ENCODE measurements at places on chromosomes 4 and X. TPM values are rescaled to one million over a fixed set of nuclear protein-coding genes. Genes with fewer than 3 reads are reported as not detected.

The EFHC2 gene
- not detected for total RNA-seq

The TCEAL5 gene
- 1.2 TPM for total RNA-seq

The CCDC149 gene
- 11.8 TPM for total RNA-seq

The IBSP gene
- not detected for total RNA-seq

The NUDT10 gene
- 3.8 TPM for total RNA-seq

The CXCL10 gene
- total RNA-seq: 16.2 TPM

DNA sequence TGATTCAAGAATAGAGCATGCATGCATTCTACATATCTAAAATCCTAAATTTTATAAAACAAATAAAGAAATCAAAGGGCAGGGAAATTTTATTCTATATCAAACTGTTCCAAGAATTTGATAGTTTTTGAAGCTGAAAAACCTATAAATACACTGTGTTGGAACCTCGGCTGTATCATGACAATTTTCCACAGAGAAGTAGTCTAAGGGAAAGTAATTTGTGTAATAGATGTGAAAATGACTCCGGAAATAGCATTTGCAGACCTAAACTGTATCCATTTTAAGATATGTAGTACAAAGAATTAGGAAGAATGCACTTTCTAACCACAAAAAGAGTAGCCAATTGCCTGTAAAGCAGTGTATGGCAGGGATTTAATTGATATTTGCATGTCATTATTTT lies 112.5 kb upstream of the WDR17 start:
- no peaks in the 10 kb centered on the region for H3K4me1 ChIP-seq
- no peaks in the 10 kb centered on the region for H3K36me3 ChIP-seq
- no peak overlapping the region for H3K4me3 ChIP-seq
- no peak overlapping the region for H3K27ac ChIP-seq
- no peaks in the 10 kb centered on the region for H3K27me3 ChIP-seq
- no peak for DNase-seq

DNA sequence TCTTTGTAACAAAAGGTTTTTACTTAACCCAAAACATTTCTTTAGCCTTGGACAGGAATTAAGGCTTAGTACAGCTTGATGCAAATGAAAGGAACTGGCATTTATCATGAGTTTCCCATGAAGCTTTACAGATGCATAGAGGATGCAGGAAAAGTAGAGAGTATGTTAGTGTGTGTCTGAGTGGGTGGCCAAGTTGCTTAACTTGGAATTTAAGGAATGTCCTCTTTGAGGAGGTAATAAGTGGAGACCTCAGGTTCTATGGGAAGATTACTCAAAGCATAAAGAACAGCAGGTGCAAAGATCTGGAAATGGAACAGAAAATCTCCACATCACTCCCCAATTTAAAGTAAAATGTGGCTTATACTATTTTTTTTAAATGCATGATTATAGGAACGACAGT lies 457.9 kb downstream of the KCNIP4 start:
- no peak overlapping the region for H3K27ac ChIP-seq
- no peaks in the 10 kb centered on the region for H3K36me3 ChIP-seq
- H3K27me3 ChIP-seq: no peaks in the 10 kb centered on the region
- H3K4me3 ChIP-seq: no peak overlapping the region
- no peak for DNase-seq
- no peaks in the 10 kb centered on the region for H3K4me1 ChIP-seq

GRCh38 chr4:1305261-1305711 lies 15.6 kb downstream of the MAEA start:
- peaks cover 7% of the 10 kb centered on the region for H3K36me3 ChIP-seq
- H3K4me3 ChIP-seq: no peak overlapping the region
- no peak overlapping the region for H3K27ac ChIP-seq
- H3K4me1 ChIP-seq: peaks cover 7% of the 10 kb centered on the region

- H3K36me3 ChIP-seq: no peaks in the 10 kb centered on the region
- H3K27me3 ChIP-seq: no peaks in the 10 kb centered on the region
- peak overlapping the region; percentile 94 for H3K27ac ChIP-seq
- no peak overlapping the region for H3K4me3 ChIP-seq
- peaks cover 31% of the 10 kb centered on the region for H3K4me1 ChIP-seq
These were observed 138.4 kb downstream of the CBR4 start for GRCh38 chr4:168871632-168872031.

GRCh38 chr4:54513204-54513603 lies 144.6 kb upstream of the KIT start:
- H3K4me3 ChIP-seq: no peak overlapping the region
- H3K36me3 ChIP-seq: no peaks in the 10 kb centered on the region
- H3K4me1 ChIP-seq: no peaks in the 10 kb centered on the region
- no peaks in the 10 kb centered on the region for H3K27me3 ChIP-seq
- H3K27ac ChIP-seq: no peak overlapping the region

GRCh38 chrX:107566604-107567262 lies 61.6 kb upstream of the PRPS1 start:
- no peak for DNase-seq
- H3K4me1 ChIP-seq: no peaks in the 10 kb centered on the region
- no peaks in the 10 kb centered on the region for H3K36me3 ChIP-seq
- no peaks in the 10 kb centered on the region for H3K27me3 ChIP-seq
- no peak overlapping the region for H3K27ac ChIP-seq

DNA sequence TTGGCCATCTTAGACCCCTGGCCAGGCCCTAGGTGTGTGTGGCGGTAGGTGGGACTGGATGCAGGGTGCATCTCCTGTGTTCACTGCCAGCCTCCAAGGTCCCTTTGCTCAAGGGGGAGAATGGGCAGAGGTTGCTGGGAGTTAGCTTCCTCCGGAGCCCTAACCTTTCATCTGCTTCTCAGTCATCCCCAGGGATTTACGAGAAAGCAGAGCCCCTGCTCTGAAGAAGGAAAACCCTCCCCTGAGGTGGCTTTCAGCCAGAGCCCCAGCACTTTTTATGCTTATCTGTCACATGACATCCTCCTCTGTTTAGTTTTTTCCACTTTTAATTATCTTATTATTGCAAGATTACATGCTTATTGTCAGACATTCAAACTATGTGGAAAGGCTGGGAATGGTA lies 44.9 kb upstream of the DDX3X start:
- DNase-seq: no peak
- no peak overlapping the region for H3K4me3 ChIP-seq
- H3K4me1 ChIP-seq: no peaks in the 10 kb centered on the region
- no peak overlapping the region for H3K27ac ChIP-seq
- no peaks in the 10 kb centered on the region for H3K27me3 ChIP-seq

DNA sequence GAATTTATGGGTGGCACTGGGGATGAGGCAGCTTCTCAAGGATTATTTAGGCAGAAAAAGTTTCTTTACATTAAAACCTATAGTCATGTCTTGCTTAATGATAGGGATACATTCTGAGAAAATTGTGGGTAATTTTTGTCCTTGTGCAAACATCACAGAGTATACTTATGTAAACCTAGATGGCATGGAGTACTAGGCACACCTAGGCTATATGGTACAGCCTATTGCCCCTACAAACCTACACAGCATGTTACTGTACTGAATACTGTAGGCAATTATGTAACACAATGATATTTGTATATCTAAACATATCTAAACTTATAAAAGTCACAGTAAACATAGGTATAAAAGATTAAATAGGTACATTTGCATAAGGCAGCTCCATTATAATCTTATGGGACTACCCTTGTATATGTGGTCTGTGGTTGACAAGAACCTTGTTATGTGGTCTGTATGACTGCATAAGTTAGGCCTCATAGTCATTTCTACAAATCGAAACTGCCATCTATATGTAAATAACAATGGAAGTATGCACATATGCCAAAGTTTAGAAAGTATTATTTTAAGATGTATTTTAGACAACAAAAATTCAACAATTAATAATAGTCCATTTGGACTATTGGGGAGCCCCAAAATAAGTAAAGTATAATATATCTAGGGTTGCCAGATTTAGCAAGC lies 87.3 kb downstream of the CFAP299 start:
- no peaks in the 10 kb centered on the region for H3K36me3 ChIP-seq
- no peak overlapping the region for H3K27ac ChIP-seq
- H3K27me3 ChIP-seq: no peaks in the 10 kb centered on the region
- no peak for DNase-seq
- H3K4me3 ChIP-seq: no peak overlapping the region

- no peaks in the 10 kb centered on the region for H3K4me1 ChIP-seq
- H3K4me3 ChIP-seq: no peak overlapping the region
- no peak overlapping the region for H3K27ac ChIP-seq
- H3K36me3 ChIP-seq: no peaks in the 10 kb centered on the region
- no peak for DNase-seq
These were observed 587.4 kb downstream of the RPA4 start for GRCh38 chrX:97471071-97471470.

DNA sequence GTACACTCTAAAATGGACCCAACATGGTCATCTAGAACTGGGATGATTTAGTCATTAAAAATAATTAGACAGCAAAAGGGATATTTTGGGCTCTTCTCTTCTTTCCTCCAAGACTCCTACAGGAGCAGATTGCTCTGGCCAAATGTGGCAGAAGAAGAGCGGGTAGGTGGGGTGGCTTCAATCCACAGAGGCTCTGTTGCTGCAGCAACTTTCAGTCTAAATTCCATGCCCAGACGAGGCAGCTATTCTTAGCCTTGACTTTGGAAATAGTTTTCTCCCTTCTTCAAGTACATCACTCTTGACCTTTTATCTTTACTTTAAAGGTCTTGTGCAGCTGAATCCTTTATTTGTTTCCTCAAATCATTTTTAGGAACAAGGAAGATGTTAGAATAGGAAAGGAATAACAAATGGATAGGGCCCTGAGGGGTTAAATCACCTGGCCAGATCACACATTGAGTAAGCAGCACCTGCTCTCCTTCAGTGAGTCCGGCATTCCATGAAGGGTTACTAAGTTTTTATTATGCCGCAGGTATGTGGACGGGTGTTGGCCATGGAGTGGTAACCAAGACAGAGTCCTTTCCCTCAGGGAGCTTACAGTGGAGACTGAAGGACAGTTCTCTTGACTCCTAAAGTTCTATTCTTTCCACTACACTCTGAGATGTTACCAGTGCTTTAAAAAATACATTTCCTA lies 19.3 kb upstream of the SORBS2 start:
- no peaks in the 10 kb centered on the region for H3K27me3 ChIP-seq
- no peaks in the 10 kb centered on the region for H3K36me3 ChIP-seq
- no peak overlapping the region for H3K4me3 ChIP-seq
- DNase-seq: no peak

GRCh38 chr4:186717556-186717955 lies 6.1 kb downstream of the FAT1 start:
- H3K4me3 ChIP-seq: no peak overlapping the region
- H3K36me3 ChIP-seq: no peaks in the 10 kb centered on the region
- no peak for DNase-seq

- no peak for DNase-seq
- H3K36me3 ChIP-seq: no peaks in the 10 kb centered on the region
- no peak overlapping the region for H3K4me3 ChIP-seq
- no peak overlapping the region for H3K27ac ChIP-seq
- H3K27me3 ChIP-seq: no peaks in the 10 kb centered on the region
- no peaks in the 10 kb centered on the region for H3K4me1 ChIP-seq
These were observed 60.5 kb upstream of the CITED1 start for GRCh38 chrX:72366178-72366577.

- no peaks in the 10 kb centered on the region for H3K27me3 ChIP-seq
- no peak overlapping the region for H3K27ac ChIP-seq
- no peaks in the 10 kb centered on the region for H3K36me3 ChIP-seq
- DNase-seq: no peak
- H3K4me3 ChIP-seq: peak overlapping the region; percentile 21
- H3K4me1 ChIP-seq: peaks cover 3% of the 10 kb centered on the region
These were observed 1.8 kb downstream of the ARHGEF6 start for GRCh38 chrX:136778916-136779315.

GRCh38 chrX:71000139-71000538 lies 68.0 kb downstream of the SNX12 start:
- H3K36me3 ChIP-seq: no peaks in the 10 kb centered on the region
- DNase-seq: no peak
- no peaks in the 10 kb centered on the region for H3K27me3 ChIP-seq
- no peak overlapping the region for H3K27ac ChIP-seq
- H3K4me1 ChIP-seq: no peaks in the 10 kb centered on the region
- H3K4me3 ChIP-seq: no peak overlapping the region

DNA sequence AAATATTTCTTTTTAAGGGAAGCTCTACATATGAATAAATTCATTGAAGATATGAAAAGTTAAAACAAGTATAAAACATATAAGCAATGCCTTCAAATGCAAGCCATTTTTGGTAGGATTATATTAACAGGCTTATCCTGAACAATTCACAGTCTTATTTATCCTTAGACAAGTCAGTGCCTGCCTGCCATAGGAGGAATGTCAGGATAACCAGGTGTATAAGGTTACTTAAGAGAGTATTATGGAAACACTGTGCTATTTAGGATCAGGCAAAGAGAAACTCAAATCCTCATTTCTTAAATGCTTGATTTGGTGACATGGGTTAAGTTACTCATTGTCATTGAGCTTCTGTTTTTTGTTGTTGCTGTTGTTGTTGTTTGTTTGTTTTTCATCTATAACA lies 2029.9 kb upstream of the AGA start:
- H3K27me3 ChIP-seq: no peaks in the 10 kb centered on the region
- DNase-seq: no peak
- H3K27ac ChIP-seq: no peak overlapping the region
- no peak overlapping the region for H3K4me3 ChIP-seq
- H3K36me3 ChIP-seq: no peaks in the 10 kb centered on the region

- H3K36me3 ChIP-seq: peaks cover 37% of the 10 kb centered on the region
- H3K27ac ChIP-seq: peak overlapping the region; percentile 65
- H3K27me3 ChIP-seq: no peaks in the 10 kb centered on the region
- DNase-seq: no peak
- H3K4me3 ChIP-seq: no peak overlapping the region
These were observed 14.5 kb downstream of the TNIP2 start for GRCh38 chr4:2741626-2742025.

GRCh38 chr4:1019729-1020470 lies 8.5 kb downstream of the FGFRL1 start:
- H3K4me1 ChIP-seq: peaks cover 4% of the 10 kb centered on the region
- no peak overlapping the region for H3K4me3 ChIP-seq
- peaks cover 11% of the 10 kb centered on the region for H3K36me3 ChIP-seq
- no peak overlapping the region for H3K27ac ChIP-seq

DNA sequence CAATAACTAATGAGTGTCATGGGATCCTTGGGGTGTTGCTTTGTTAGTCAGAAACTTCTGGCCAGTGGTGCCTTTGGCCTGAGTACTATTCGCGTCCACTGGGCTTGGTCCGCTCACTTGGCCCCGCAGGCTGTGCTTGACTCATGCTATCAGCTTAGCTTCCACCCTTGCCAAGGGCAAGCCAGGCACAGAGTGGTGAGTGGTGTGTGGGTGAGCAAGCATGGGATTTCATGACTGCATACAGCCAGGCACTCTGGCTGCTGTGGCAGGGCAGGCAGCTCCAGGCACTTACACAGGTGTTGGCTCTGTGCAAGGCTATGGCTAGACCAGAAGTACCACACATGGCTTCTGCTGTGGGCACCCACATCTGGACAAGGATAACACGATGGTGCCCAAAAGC lies 1026.3 kb downstream of the PCDH19 start:
- no peak overlapping the region for H3K4me3 ChIP-seq
- no peaks in the 10 kb centered on the region for H3K4me1 ChIP-seq
- no peak for DNase-seq
- no peaks in the 10 kb centered on the region for H3K27me3 ChIP-seq
- H3K36me3 ChIP-seq: no peaks in the 10 kb centered on the region
